Chondrocyte (in vitro differentiated cells): ENCODE measurements at places on chromosomes 2 and 18. TPM values are rescaled to one million over a fixed set of nuclear protein-coding genes. Genes with fewer than 3 reads are reported as not detected.
A peak's percentile ranks its signal among the peaks of the same experiment; 100 is the strongest.

The TEX44 gene
- not detected in 3 replicates for total RNA-seq

The UGP2 gene
- total RNA-seq = 99.5 to 112 TPM (median 105 TPM) in 3 replicates

The DLX2 gene
- 5.2 to 29.1 TPM (median 5.7 TPM) in 3 replicates for total RNA-seq

The RTP5 gene
- total RNA-seq = not detected in 3 replicates

The CDK5R2 gene
- total RNA-seq = 0.22 to 0.36 TPM in 2 of 3 replicates, not detected in the other

The DES gene
- 0.70 to 19.8 TPM (median 15.5 TPM) in 3 replicates for total RNA-seq

The ILKAP gene
- 24.9 to 36.7 TPM (median 29.7 TPM) in 3 replicates for total RNA-seq

The REG3G gene
- not detected in 3 replicates for total RNA-seq

- H3K4me1 ChIP-seq = peaks cover 6% of the 10 kb centered on the region
- no peak for DNase-seq
- no peak overlapping the region for H3K27ac ChIP-seq
- H3K36me3 ChIP-seq = no peaks in the 10 kb centered on the region
Observed at GRCh38 chr2:20054119-20054518, 2.7 kb upstream of the LAPTM4A start.

DNA sequence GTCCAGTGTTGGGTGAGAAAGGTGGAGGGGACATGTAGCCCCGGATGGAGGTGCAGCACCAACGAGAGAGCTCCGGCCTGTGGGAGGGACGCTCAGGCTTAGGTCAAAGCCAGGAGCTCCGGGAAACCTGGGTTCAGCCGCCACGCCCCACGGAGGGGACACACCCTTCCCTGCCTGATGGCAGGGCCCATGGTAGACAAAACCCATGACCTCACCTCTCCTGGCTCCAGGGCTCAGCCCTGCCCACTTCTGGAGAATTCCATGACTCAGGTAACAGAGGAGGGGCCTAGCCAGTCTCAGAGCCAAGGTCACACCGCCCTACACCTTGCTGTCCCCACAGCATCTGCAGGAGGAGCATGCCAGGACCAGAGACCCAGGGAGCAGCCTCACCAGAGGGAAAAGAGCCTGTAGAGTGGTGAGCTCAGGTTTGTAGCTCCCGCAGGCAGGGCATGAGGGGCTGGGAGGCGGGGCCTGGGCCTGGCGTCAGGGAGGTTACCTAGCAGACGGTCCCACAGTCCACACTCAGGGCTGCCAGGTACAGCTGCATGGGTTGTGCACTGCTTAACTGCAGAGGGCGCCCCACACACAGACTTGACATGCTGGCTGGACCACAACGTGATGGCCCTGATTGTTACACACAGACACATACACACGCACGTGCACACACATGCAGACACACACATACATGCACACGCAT, 70.8 kb upstream of the SMAD7 start:
- no peak overlapping the region for H3K27ac ChIP-seq
- no peak overlapping the region for H3K4me3 ChIP-seq
- H3K4me1 ChIP-seq = peaks cover 15% of the 10 kb centered on the region

DNA sequence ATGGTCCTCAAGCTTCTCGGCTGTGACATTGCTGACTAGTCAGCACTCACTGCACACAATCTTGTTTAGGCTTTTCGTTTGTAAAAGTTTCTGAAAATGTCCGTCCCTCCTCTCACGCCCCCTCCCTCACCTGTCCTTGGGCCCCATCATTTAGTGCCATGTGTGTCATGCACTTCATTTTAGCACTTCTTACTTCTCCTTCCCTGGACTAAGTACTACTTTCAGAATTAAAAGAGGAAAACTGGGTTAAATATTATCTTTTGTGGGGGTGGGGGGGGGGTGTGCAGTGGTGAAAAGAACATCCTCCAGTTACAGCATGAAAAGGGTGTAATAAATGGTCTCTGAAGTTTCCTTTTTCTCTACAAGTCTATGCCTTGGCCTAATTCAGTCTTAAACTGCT, 182.0 kb upstream of the SP5 start:
- DNase-seq = no peak
- H3K4me3 ChIP-seq = no peak overlapping the region
- peaks cover 19% of the 10 kb centered on the region for H3K27me3 ChIP-seq
- peaks cover 18% of the 10 kb centered on the region for H3K4me1 ChIP-seq
- no peak overlapping the region for H3K27ac ChIP-seq

- no peaks in the 10 kb centered on the region for H3K36me3 ChIP-seq
- no peak for DNase-seq
- H3K27ac ChIP-seq = no peak overlapping the region
- H3K4me3 ChIP-seq = no peak overlapping the region
- H3K27me3 ChIP-seq = peaks cover 2% of the 10 kb centered on the region
Observed at GRCh38 chr18:38318416-38318815, 752.8 kb upstream of the CELF4 start.

GRCh38 chr2:197092431-197092830, 165.9 kb upstream of the PGAP1 start:
- peak overlapping the region; percentile 3 for H3K4me3 ChIP-seq
- H3K36me3 ChIP-seq = peaks cover 4% of the 10 kb centered on the region
- H3K27ac ChIP-seq = peak overlapping the region; percentile 33
- H3K27me3 ChIP-seq = no peaks in the 10 kb centered on the region
- no peak for DNase-seq
- peaks cover 27% of the 10 kb centered on the region for H3K4me1 ChIP-seq

GRCh38 chr2:160918906-160919503, 241.2 kb upstream of the TANK start:
- H3K27me3 ChIP-seq = no peaks in the 10 kb centered on the region
- no peak overlapping the region for H3K4me3 ChIP-seq
- no peak for DNase-seq
- peaks cover 32% of the 10 kb centered on the region for H3K4me1 ChIP-seq
- no peaks in the 10 kb centered on the region for H3K36me3 ChIP-seq

- H3K27ac ChIP-seq = no peak overlapping the region
- H3K27me3 ChIP-seq = peaks cover 25% of the 10 kb centered on the region
- peaks cover 9% of the 10 kb centered on the region for H3K4me1 ChIP-seq
- no peak for DNase-seq
- H3K36me3 ChIP-seq = no peaks in the 10 kb centered on the region
- no peak overlapping the region for H3K4me3 ChIP-seq
Observed at GRCh38 chr2:119196301-119197125, 27.1 kb upstream of the STEAP3 start.

GRCh38 chr2:121897335-121897970, 142.0 kb downstream of the TSN start:
- H3K27me3 ChIP-seq = no peaks in the 10 kb centered on the region
- no peak overlapping the region for H3K27ac ChIP-seq
- H3K4me3 ChIP-seq = no peak overlapping the region

DNA sequence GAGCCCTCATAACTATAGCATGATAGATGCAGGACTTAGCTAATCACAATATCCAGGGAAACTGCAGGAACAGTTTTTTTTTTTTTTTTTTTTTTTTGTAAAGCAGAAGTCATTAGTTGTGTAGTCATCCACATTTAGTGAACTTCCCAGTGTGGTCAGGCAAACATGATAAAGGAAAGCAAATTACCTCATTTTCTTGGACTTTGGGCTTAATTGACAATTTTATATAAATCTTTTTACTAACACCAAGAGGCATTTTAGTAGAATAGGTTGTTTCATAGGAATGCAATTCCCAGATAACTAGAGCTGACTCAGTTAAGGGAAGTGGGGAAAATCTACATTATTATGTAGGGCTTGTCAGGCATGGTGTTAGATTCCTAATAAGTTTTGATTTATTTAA, 142.7 kb upstream of the GCFC2 start:
- no peak overlapping the region for H3K4me3 ChIP-seq
- H3K36me3 ChIP-seq = no peaks in the 10 kb centered on the region
- no peak for DNase-seq
- H3K27me3 ChIP-seq = peaks cover 11% of the 10 kb centered on the region
- H3K27ac ChIP-seq = no peak overlapping the region
- H3K4me1 ChIP-seq = no peaks in the 10 kb centered on the region

- peaks cover 12% of the 10 kb centered on the region for H3K27me3 ChIP-seq
- peaks cover 2% of the 10 kb centered on the region for H3K36me3 ChIP-seq
- no peak overlapping the region for H3K4me3 ChIP-seq
- DNase-seq = no peak
- no peaks in the 10 kb centered on the region for H3K4me1 ChIP-seq
- H3K27ac ChIP-seq = no peak overlapping the region
Observed at GRCh38 chr2:39796134-39796533, 17.1 kb upstream of the THUMPD2 start.

DNA sequence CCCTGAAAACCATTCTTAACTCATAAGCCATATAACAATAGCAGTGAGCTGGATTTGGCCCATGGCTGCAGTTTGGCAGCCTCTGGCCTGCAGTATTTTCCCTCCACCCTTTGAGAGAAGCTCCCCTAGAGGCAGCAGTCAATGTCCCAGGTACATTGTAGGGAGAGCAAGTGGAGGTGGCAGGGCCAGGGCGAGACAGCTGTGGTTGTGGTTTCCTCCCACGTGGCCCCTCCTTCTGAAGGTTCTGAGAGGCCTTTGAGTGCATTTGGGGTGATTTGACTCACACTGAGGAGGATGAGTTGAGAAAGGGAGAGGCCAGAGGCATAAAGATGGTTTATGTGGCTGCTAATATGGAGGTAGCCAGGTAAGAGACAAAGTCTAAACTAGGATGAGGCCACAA, 45.5 kb upstream of the LDAH start:
- H3K27me3 ChIP-seq = peaks cover 59% of the 10 kb centered on the region
- H3K4me1 ChIP-seq = no peaks in the 10 kb centered on the region
- no peak overlapping the region for H3K4me3 ChIP-seq
- DNase-seq = no peak
- H3K36me3 ChIP-seq = no peaks in the 10 kb centered on the region

- H3K27me3 ChIP-seq = no peaks in the 10 kb centered on the region
- H3K27ac ChIP-seq = no peak overlapping the region
- H3K4me3 ChIP-seq = no peak overlapping the region
- peaks cover 53% of the 10 kb centered on the region for H3K4me1 ChIP-seq
Observed at GRCh38 chr2:144354953-144355352, 165.0 kb downstream of the ZEB2 start.

GRCh38 chr18:21444465-21445212, 155.9 kb downstream of the ESCO1 start:
- H3K4me1 ChIP-seq = no peaks in the 10 kb centered on the region
- H3K27me3 ChIP-seq = peaks cover 4% of the 10 kb centered on the region
- DNase-seq = no peak
